Erythroblast (primary cell): ENCODE measurements at places on chromosomes 16 and 17.
A peak's percentile ranks its signal among the peaks of the same experiment; 100 is the strongest.

- no peak for DNase-seq
Measured at GRCh38 chr17:36505171-36505570, 18.7 kb downstream of the ZNHIT3 start.

- DNase-seq, result no peak
Measured at GRCh38 chr16:81774348-81774747, 4.7 kb upstream of the PLCG2 start.

GRCh38 chr17:10648956-10649355, 8.2 kb downstream of the MYH3 start:
- peak; percentile 54 for DNase-seq

- no peak for DNase-seq
Measured at GRCh38 chr17:19330271-19330670, 32.3 kb downstream of the B9D1 start.

- DNase-seq, result no peak
Measured at GRCh38 chr16:85767531-85767930, 16.6 kb upstream of the C16orf74 start.

DNA sequence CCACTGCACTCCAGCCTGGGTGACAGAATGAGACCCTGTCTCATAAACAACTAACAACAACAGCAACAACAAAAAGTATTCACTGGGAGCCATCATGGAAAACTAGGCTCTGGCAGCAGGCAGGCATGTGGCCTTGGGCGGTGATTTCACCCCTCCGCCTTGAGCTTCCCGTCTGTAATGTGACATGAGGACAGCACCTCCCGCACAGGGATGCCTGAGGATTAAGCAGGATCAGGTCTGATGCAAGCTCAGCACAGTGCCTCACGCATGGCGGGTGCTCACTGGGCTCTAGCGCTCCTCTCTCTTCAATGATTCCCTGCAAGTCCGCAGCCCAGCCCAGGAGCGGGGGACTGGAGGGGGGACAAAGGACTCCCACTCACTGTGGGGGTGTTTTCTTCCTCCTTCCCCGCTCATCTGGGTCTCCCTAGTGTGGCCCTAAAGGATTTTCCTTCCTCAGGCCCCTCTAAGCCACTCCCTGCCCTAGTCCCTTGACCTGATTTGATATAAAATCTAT, 2.8 kb downstream of the PLCD3 start:
- no peak for DNase-seq

- DNase-seq, result peak; percentile 74
Measured at GRCh38 chr17:17141860-17142552, 64.1 kb downstream of the PLD6 start.

DNA sequence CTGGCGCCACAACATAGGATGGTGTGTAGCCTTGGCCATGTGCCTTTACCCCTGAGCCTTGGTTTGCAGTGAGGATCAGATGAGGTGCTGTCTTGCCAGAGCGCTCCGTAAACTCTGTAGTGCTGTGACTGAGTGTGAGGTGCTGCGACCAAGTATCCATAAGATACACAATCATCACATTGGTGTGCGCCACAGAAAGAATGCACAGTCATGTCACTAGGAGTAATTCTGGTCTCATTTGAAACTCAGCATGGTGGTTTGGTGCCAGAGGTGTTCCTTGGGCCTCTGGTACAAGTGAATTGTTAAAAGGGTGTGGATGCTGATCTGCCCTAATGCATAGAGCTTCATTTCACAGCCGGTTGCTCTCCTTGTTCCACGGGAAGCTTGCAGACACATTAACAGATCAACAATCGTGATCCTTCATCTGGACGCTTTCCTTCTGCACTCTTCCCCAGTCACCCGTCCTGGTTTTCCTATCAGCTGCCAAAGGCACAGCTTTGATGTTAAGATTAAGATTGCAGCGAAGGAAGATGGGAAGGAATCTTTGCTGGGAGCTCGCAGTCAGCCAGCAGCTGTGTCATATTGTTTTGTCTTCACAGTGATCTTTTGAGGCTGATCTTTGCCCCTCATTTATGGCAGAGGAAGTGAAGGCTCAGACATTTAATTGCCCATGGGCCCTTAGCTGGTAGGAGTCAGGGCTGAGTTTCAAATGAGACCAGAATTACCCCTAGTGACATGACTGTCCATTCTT, 79.1 kb downstream of the KSR1 start:
- DNase-seq, result no peak

DNA sequence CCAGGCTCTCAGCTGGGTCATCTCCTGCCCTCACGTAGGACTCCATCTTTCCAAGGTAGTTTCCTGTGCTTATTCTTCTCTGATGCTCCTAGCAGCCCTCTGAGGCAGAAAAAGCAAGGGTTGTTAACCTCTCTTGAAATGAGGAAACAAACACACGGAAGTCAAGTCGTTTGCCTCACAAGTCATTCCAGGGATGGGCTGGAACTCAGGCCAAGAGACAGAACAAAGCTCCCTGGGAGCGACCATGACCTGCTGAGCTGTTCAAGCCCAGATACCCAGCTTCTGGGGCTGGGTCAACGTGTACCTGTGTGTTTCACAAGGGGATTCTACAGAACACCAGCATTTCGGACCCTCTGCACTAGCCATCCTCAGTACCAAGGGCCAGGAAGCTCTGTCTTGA, 28.1 kb downstream of the SRL start:
- DNase-seq, result no peak

GRCh38 chr16:1089822-1090619, 6.0 kb downstream of the C1QTNF8 start:
- no peak for DNase-seq

DNA sequence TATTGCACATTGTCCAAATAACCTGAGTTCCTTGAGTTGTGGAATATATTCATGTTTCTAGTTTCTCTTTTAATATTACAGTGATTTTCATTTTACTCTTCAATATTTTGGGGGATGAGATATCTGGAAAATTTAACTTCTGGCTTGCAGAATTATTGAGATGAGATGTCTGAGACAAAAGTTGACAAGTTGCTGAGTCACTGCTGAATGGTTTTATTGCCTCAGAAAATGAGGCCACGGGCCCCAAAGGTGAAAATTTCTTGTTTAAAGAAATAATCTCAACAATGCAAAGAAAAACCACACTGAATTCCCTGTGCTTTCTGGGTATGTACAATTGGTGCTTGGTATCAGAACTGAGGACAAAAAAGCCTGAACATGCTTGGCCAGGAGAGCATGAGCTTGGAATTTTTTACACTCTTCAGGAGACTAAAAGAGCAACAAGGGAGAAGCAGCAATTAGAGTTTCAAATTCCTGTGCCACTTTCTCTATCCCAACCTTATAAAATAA, 129.2 kb upstream of the TOM1L1 start:
- no peak for DNase-seq

- DNase-seq, result no peak
Measured at GRCh38 chr16:83117810-83118209, 491.0 kb downstream of the CDH13 start.

DNA sequence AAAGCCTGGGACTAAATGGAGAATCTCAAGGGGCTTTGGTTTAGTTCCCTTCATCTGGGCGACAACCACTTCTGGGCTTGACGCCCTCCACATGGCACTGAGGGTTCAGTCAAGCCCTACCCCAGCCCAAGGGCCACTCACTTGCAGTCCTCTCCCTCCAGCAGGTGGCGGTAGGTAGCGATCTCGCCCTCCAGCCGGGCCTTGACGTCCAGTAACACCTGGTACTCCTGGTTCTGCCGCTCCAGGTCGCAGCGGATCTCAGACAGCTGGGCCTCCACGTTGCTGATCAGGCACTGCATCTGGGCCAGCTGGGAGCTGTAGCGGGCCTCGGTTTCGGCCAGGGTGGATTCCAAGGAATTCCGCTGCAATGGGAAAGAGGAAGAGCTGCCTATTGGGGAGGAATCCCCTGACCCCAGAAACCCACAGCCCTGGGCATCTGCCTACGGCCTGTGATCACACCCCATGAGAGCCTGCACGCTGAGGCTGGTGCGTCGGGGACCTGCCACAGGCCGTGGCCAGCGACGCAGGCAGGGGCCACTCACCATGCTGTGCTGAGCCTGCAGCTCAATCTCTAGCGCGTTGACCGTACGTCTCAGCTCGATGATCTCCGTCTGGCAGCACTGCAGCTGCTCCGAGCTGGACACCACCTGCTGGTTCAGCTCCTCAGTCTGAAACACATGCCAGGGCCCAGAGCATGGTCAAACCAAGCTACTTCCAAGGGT, 2.7 kb downstream of the KRT36 start:
- peak; percentile 69 for DNase-seq

- no peak for DNase-seq
Measured at GRCh38 chr16:23950898-23951297, 115.1 kb downstream of the PRKCB start.

GRCh38 chr16:11370084-11370931, 25.0 kb downstream of the RMI2 start:
- no peak for DNase-seq

DNA sequence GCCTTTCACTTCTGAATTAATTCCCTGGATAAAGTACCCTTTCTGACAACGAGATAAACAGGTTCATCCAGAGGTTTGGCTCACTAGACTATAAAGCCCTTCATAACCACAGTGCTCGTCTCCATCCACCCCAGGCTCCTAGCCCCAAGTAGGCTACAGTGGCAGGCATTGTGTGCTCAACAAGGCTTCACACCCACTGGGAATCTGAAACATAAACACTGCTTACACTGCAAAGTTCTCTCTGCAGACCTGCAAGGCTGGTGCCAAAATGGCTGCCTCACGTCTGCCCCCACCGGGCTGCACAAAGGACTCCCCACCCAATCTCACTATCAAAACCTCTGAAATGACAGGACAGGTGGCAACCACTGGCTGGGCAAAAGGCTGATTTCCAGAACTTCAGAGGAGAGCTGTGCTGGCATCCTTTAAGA, 5.1 kb upstream of the HLF start:
- DNase-seq, result no peak

DNA sequence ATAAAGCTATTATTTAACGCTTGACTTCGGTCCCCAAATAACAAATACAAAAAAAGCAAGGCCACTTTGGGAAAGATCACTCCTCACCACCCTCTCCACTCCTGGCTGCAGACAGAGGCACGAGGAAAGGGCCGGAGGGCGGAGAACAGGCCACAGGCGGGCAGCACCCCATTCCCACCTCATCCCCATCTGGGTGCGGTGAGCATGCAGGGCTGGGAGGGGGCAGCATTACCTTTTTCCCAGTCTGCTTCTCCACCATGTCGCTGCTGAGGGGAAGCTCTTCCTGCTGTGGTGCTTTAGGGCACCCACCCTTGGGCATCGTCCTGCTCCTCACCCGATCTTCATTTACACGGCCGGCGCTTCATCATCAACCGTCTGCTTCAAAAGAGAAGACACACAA, 99.2 kb downstream of the ZNF778 start:
- no peak for DNase-seq

GRCh38 chr16:63976345-63976744, 1145.5 kb downstream of the CDH11 start:
- DNase-seq, result no peak

- DNase-seq, result no peak
Measured at GRCh38 chr17:4850246-4850645, 17.1 kb downstream of the MINK1 start.

GRCh38 chr17:81928544-81929252, 1.2 kb upstream of the MAFG start:
- DNase-seq, result peak; percentile 45

DNA sequence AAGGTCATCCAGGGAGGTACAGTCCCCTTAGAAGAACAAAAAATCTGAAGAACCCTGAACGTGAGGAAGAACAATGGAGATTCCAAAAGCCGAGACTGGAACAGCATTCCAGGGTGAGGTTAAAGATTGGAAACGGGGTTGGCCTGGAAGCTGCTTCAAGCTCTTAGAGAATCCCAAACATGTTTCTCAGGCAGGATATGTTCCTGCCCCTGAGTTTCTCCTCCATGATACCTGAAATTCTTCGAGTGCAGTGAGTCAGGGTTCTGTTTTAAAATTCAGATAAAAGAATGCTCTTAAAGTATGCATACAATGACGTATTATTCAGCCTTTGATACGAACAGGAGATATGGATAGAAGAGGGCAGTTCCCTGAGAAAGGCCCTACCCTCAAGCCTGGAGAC, 293.1 kb downstream of the HS3ST3B1 start:
- DNase-seq, result no peak

DNA sequence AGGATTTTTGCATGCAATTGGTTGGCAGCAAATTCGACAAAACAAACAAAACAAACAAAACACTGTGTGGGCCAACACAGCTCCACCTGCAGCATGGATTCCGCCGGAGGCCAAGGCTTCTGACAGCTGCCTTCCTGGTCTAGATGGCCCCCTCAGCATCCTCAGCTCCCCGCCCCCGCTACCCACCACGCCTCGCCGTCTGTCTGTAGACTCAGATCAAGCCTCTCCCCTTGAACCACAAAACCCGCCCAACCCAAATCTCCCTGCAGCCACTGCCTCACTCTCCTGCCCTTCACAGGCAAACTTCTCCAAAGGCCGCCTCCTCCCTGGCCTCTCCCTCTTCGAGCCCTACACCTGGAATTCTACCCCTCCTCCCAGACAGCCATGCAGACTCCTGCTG, 57.9 kb downstream of the RTN4RL1 start:
- DNase-seq, result no peak

DNA sequence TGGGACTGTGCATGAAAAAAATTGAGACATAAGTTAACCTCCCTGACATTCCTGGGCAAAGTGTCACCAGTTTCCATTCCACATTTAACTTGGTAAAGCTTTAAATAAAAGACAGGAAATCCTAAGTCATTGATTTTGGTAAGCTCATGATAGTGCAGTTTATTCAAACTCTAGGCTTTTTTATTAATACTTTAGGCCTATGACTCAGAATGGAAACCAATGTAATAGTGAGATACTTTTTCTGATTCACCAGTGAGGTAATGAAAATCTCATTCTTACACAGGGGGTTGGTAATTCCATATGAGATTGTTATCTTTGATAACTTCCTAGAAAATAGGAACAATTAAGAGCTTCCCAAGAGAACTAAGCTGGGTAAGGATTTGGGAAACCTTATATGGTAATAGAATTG, 91.1 kb downstream of the NLK start:
- no peak for DNase-seq

- no peak for DNase-seq
Measured at GRCh38 chr17:65514541-65514940, 46.9 kb downstream of the AXIN2 start.

DNA sequence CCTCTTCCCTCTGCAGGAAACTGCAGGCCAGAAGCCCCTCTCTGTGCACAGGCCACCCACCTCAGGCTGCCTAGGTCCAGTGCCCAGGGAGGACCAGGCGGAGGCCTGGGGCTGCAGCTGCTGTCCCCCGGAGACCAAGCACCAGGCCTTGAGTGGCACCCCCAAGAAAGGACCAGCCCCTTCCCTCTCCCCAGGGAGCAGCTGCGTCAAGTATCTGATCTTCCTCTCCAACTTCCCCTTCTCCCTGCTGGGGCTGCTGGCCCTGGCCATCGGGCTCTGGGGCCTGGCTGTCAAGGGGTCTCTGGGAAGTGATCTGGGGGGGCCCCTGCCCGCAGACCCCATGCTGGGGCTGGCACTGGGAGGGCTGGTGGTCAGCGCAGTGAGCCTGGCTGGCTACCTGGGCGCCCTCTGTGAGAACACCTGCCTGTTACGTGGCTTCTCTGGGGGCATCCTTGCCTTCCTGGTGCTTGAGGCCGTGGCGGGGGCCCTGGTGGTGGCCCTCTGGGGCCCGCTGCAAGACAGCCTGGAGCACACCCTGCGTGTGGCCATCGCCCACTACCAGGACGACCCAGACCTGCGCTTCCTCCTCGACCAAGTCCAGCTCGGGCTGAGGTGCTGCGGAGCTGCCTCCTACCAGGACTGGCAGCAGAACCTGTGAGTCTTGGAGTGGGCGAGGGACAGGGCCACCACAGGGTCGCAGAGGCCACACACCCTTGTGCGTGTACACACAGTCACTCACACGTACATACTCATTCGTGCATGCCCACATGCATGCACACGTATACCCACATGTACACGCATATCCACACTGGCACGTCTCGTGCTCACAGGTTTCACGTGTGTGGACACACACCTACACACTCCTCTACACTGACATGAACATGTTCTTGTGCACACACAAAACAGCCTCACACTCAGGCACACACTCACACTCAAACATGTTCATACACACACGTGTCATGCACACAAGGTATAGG, 8.3 kb downstream of the TSPAN10 start:
- peak; percentile 15 for DNase-seq
